ENCODE measurements at places on chromosomes 16 and 17.

DNA sequence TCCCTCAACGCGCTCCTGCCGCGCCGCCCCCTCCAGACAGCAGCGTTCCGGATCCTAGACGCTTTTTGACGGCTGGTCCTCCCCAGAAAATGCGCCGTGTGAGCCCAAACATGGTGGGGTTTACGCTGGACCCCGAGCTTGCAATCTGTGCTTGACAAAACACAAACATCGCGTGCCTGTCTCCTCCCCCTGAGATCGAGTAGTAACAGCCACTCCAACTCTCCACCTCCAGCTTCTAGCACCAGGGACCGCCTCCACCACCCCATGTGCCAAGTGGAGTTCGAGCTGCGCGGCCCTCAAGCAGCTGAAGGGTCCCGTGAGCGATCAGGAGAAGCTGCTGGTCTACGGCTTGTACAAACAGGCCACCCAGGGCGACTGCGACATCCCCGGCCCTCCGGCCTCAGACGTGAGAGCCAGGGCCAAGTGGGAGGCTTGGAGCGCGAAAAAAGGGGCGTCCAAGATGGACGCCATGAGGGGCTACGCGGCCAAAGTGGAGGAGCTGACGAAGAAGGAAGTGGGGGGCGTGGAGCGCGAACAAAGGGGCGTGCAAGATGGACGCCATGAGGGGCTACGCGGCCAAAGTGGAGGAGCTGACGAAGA lies 656 bp upstream of the GEMIN4 start:
- DNase-seq: no peak

DNA sequence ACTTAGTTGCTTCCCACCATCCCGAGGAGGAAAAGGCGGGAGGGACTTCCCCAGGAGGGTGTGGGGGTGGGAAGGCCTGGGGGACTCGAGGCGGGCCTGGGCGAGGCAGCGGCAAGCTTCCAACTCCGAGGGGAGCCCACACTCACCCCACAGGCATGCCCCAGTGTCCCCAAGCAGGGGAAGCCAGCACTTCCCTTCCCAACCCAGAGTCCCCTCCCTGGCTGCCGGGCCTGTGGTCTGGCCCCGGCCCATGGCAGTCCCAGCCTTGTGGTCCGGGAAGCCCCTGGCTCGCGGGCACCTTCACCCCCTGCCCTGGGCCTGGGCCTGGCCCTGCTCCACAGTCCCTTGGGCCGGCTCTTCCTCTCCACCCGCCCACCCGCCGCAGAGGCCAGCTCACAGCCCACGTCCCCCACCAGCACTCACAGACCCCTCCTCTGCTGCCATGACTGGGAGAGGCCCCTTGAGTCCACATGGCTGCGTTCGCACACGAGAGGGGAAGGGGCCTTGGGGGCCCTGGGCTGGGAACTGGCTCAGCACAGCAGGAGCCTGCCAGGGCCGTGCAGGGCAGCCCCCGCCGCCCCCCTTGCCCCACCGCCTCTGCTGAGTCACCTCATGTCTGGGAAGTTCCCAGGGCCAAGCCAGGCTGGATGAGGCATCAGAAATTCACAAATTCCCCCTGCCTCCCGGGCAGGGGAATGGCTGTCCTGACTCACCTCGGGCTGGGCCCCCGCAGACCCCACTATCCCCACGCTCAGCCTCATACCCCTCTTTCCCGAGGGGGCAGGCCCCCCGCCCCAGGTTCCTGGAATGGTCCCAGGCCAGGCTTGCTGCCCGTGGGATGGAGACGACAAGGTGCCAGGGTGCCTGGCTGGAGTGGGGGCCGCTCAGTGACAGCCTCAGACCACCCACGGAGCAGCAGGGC lies 27.8 kb downstream of the BAHCC1 start:
- DNase-seq: no peak

DNA sequence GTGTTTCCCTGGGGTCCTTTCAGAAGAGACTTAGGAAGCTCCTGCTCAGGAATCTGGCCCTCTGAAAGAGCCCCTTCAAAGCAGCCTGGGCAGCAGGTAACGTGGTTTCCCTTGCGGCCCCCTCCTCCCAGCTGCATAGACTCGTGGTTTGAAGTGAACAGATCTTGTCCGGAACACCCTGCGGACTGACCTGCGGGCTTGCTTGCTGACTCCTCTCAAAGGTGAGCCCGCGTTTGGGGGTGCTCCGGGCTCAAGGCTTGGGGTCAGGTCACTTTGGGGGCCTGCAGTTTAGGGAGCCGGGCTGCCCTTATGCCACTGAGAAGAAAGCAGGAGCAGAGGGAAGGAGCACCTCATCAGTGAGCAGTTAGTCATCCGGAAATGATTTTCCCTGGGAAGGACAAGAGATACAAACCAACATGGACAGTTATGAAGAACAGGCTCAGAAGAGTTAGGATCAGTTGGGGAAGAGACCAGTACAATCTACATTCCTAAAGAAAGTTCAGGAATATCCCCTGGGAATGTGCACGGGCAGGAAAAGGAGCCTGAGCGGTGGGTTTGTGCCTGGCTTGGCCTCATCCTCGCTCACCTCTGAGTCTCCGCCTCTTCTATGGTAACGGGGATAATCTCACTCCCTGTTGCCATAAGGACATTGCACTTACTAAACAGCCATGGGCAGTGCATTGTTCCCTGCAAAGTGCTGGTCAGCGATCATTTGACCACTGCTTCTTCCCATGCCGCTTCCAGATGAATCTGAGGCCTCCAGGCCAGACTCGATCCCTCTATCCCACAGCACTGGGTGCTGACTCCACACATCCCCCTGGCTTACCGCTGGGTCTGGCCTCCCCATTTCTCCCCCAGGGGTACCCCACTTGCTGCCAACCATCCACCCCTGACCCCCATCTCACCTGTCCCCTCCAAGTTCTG lies 10.0 kb downstream of the LDHD start:
- no peak for DNase-seq

- no peak for DNase-seq
These were observed 77.7 kb downstream of the XYLT1 start for GRCh38 chr16:17392857-17393692.

DNA sequence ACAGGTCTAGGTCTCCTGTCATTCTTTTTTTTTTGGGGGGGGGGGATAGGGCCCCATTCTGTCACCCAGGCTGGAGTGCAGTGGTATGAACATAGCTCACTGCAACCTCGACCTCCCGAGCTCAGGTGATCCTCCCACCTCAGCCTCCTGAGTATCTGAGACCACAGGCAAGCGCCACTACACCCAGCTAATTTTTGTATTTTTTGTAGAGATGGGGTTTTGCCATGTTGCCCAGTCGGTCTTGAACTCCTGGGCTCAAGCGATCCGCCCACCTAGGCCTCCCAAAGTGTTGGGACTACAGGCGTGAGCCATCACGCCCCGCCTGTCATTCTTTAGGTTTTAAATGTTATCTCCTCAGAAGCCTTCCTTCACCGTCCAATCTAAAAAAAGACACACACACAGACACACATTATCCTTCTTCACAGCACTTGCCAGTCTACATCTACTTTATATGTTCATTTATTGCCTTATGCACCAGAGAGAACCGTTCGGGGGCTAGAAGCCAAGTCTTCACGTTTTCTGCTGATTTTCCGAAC lies 694 bp downstream of the MRPL27 start:
- DNase-seq: no peak

GRCh38 chr16:61030616-61031015 lies 1005.6 kb downstream of the CDH8 start:
- no peak for DNase-seq

- DNase-seq: no peak
These were observed 1.0 kb downstream of the EIF1 start for GRCh38 chr17:41689497-41690299.

DNA sequence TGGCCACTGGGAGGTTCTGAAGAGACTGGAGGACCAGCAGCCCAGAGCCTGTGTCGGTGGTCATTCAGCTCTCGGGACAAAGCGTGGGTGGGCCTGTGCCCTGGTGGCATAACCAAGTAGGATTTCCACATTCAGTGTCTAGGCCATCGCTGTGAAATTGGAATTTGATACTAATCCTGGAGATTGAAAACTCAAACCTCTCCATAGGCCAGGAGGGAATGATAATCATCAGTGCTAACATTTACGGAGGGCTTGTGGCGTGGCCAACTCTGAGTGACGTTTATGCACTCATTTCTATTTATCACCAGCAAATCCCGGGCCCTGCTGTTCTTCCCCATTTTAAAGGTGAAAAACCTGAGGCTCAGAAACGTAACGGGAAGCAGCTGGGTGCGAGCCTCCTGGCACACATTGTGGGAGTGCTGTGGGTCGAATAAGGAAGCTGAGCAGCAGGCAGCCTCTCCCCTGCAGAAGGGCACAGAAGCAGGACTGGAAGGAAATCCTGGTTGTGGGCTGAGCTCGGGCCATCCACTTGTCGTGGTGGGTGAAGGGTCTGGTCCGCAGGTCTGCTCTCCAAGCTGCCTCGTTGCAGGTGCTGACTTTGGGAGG lies 33.1 kb downstream of the RAI1 start:
- no peak for DNase-seq

GRCh38 chr16:79265196-79265595 lies 335.3 kb downstream of the MAF start:
- no peak for DNase-seq

GRCh38 chr17:16872351-16873173 lies 99.4 kb downstream of the TNFRSF13B start:
- no peak for DNase-seq

GRCh38 chr17:77096570-77097214 lies 44.1 kb upstream of the SEC14L1 start:
- DNase-seq: no peak

GRCh38 chr16:21203155-21203797 lies 8.1 kb downstream of the ZP2 start:
- no peak for DNase-seq

DNA sequence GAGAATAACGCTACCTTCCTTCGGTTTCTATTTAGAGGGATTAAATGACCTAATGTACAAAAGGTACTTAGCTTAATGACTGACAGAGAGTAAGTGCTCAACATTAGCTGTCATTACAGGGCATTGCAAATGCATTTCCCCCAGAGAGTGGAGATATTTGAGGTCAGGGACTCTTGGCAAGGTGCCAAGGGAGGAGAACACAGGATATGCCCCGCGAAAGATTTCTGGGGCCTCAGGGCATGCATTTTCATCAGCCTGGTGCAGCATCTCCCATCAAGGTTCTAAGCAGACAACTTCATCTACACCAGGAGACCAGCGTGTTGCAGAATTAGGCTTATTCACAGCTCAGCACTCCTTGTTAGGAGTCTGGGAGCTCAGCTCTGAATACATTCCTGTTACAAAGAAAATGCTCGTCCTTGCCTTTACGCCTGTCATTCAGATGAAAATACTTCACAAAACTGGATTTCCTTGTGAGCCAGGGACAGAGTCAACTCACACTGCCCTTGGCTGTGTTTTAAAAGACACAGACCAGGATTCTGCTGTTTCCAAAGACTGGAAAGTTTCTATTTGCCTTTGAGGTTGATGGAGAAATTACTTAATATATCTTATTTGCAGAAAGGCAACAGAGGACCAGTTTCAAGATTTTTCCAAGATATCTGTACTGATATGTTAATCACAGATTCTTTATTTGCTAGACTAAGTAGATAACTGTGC lies 108.2 kb downstream of the VAT1L start:
- no peak for DNase-seq

- no peak for DNase-seq
These were observed 116.4 kb upstream of the ZNF750 start for GRCh38 chr17:82956146-82956725.

- DNase-seq: no peak
These were observed 36.0 kb downstream of the TMEM235 start for GRCh38 chr17:78267253-78268073.

DNA sequence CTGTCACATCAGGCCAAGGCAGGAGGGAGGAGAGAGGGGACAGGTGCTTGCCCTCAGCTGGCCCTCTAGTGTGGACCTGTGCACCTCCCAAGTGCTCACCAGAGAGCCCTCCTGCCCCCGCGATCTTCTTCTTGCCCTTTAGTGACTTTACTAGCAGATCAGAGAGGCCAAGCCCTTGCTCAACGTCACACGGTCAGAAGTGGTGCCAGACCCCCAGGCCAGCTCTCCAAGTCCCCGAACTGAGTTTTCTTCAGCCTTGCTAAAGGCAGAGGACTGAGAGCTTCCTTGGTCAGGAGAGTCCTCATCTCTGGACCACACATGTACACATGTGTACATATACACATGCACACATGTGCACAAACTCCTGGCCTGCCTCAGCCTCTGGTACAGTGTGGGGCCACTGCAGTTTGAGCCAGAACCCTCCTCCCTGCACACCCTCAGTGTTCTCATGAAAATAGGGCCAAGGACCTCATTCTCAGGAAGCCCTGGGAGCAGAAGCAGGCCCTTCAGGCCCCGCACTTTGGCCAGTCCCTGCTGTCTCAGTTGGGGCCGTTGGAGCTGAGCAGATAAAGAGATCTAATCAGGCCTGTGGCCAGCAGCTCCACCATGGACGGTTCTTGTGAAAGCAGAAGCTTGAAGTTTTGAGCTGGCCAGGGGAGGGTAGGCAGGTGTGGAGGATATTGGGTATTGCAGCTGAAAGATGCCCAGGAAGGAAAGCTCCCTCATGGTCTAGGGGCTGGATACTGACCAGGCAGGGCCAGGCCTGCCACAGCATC lies 7.4 kb upstream of the EPX start:
- DNase-seq: no peak
